ENCODE measurements at places on chromosomes 5 and 9.

- no peak for DNase-seq
These were observed 23.3 kb downstream of the CLTA start for GRCh38 chr9:36213989-36214388.

- no peak for DNase-seq
These were observed 41.3 kb downstream of the CFAP77 start for GRCh38 chr9:132451276-132451675.

- DNase-seq, result no peak
These were observed 13.7 kb downstream of the OR1J1 start for GRCh38 chr9:122463828-122464632.

- DNase-seq, result no peak
These were observed 1.1 kb downstream of the UGCG start for GRCh38 chr9:111897601-111898137.

DNA sequence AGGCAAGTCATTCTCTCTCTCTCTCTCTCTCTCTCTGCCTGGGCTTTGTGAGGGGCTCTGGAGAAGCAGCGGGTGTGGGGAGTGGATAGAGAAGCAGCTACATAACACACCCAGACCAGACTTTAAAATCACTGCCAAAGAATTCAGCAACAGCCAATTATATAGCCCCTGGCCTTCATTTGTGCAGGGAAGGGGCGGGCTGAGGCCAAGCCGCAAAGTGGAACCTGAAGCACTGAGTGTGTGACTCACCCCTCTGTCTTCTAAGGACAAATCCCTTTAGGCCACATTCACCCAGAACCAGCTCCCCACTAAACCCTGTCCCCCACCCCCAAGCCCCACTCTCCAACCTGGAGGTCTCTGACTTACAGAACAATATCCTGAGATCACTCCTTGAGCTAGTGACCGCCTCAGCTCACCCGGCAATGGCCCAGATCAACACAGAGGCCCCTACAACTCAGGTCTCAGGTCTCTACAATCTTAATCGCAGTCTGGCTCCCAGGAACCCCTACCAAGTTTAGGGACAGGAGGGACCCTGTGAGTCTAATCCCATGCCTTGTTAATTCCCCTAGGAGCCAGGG, 6.0 kb downstream of the B4GALT1 start:
- DNase-seq, result peak; percentile 97

DNA sequence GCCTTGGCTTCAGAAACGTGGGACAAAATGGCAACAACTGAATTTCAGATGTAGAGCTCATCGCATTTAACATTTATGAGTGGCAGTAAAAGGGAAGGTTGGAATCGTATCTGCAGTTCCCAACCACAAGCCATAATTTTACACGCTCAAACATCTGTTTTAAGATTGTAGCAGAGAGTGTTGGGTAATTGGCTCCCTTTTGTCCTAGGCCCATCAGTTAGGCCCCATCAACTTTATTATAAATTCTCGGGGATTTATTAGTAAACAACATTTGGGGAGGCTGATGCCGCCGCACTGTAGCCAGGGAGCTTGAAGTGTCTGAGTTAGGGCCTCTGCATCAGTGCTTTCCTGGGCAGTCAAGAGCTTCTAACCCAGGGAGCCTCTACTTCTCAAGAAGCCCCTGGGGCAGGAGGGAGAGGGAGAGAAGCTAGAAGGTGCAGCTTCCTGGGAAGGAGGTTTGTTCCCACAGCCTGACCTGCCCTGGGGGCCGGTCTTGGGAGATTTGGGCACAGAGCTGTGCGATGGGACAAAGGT, 66.2 kb downstream of the HSPA4 start:
- DNase-seq, result no peak

DNA sequence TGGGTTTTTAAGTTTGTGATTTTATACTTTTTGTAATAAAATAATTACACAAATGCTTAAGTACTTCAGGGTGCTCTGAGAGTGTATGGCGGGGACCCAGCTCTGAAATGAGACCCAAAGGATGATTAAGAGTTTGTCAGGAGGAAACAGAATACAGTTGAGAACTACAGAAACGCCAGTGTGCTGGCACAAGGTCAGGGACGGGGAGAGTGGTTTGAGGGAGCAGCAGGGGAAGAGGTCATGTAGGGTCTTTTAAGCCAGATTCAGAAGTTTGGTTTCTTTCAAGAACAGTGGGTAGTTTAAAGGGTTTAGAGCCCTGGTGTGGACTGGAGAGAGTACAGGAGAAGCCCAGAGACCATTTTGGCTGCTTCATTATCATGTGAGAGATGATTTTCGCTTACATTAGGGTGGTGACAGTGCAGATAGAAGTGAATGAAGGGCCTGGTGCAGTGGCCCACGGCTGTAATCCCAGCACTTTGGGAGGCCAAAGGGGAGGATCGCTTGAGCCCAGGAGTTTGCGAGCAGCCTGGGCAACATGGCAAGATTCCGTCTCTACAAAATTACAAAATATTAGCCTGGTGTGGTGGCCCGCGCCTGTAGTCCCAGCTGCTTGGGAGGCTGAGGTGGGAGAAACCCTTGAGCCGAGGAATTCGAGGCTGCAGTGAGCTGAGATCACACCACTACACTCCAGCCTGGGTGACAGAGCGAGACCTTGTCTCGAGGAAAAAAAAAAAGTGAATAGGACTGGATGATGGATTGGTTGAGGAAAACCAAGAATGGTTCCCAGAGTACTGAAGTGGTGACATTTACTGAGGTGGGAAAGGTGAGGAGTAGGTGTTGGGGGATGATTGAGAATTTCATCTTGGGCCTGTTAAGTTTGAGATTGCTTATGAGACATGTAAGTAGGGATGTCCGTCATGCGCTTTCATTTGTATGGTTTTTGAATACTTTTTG, 1.4 kb upstream of the ETF1 start:
- no peak for DNase-seq

- no peak for DNase-seq
These were observed 83.2 kb upstream of the LIFR start for GRCh38 chr5:38639377-38640358.

- no peak for DNase-seq
These were observed 2.8 kb upstream of the STOML2 start for GRCh38 chr9:35105571-35106342.
